ENCODE measurements at places on chromosomes 12 and 14.

GRCh38 chr14:103110681-103111231, 12.5 kb upstream of the TNFAIP2 start:
- no peak for DNase-seq

GRCh38 chr12:54853933-54854538, at the start of gene MUCL1:
TSS of gene MUCL1 (plus strand) at chr12:54854516. CDS start at chr12:54854583, 67 bp downstream.
- peak; percentile 73 for DNase-seq

- no peak for DNase-seq
These were observed 570.1 kb downstream of the VRK1 start for GRCh38 chr14:97367278-97367677.

GRCh38 chr14:35336494-35337268, 44.5 kb downstream of the PSMA6 start:
- DNase-seq = no peak

DNA sequence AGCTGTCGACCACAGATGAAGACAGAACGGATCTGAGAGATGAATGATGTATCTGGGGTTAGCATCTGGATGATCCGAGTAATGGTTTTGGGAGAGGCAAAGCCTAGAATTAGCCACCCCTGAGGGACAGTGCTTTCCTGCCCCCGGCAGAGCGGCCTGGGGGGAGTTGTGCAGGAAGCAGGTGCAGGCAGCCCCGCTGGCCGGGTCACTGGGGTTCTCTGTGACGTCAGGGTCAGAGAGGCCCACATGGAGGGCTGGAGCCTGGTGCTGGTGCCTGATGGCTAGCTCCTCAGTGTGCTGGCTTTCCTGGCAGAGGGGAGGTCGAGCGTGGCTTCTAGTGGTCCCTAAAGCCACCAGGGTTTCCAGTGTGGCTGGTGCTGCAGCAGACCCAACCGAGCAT, 70.3 kb downstream of the ADGRD1 start:
- DNase-seq = no peak

GRCh38 chr12:69254046-69254445, 14.7 kb downstream of the CPSF6 start:
- DNase-seq = no peak

GRCh38 chr12:12176402-12176801, 90.4 kb downstream of the LRP6 start:
- DNase-seq = no peak

DNA sequence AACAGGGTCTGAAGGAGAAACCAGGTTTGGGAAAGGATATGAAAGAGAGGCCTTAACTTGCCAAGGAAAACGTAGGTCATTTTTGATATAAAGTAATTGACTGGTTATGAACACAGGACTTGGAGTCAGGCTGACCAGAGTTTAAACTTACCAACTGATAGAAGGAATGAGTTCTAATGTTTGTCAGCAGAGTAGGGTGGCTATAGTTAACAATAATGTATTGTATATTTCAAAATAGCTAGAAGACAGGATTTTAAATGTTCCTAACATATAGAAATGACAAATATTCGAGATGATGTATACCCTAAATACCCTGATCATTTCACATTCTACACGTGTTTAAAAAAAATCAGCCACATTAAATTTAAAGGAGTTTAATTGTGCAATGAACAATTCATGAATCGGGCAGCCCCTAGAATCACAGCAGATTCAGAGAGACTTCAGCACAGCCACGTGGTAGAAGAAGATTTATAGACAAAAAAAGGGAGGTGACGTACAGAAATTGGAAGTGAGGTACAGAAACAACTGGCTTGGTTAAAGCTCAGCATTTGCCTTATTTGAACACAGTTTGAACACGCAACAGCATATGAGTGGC, 52.5 kb upstream of the PLEKHG7 start:
- DNase-seq = no peak

DNA sequence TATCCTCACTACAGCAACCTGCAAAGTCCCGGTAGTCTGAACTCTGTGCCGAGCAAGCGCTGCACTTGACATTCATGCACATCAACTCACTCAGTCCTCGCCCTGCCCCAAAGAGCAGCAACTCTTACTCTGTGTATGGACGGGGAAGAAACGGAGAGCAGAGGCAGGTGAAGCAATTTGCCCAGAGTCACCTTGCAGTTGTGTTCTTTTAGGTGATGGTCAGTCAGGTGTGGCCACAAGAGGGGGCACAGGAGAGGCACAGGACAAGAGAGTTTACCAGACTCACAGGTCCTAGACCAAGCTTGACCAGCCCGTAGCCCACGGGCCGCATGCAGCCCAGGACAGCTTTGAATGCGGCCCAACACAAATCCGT, 39.1 kb downstream of the TSPAN11 start:
- no peak for DNase-seq

GRCh38 chr14:38412654-38413053, 156.8 kb upstream of the CLEC14A start:
- DNase-seq = no peak

GRCh38 chr12:71426300-71427047, 13.1 kb upstream of the LGR5 start:
- no peak for DNase-seq
